Gastrocnemius medialis (tissue), 4 donors: ENCODE measurements at places on chromosomes 3 and 15. TPM values are rescaled to one million over a fixed set of nuclear protein-coding genes. Genes with fewer than 3 reads are reported as not detected.

GRCh38 chr15:31471731-31472430 is 145.2 kb downstream of the KLF13 start:
- H3K36me3 ChIP-seq, result no peaks in the 10 kb centered on the region
- no peak overlapping the region for H3K27ac ChIP-seq
- no peaks in the 10 kb centered on the region for H3K4me1 ChIP-seq
- DNase-seq, result no peak

GRCh38 chr3:179229177-179229576 is 21.7 kb downstream of the KCNMB3 start:
- no peak overlapping the region for H3K4me3 ChIP-seq
- H3K36me3 ChIP-seq, result no peaks in the 10 kb centered on the region
- no peaks in the 10 kb centered on the region for H3K27me3 ChIP-seq
- H3K4me1 ChIP-seq, result peaks cover 1% of the 10 kb centered on the region
- no peak overlapping the region for H3K27ac ChIP-seq
- DNase-seq, result no peak

DNA sequence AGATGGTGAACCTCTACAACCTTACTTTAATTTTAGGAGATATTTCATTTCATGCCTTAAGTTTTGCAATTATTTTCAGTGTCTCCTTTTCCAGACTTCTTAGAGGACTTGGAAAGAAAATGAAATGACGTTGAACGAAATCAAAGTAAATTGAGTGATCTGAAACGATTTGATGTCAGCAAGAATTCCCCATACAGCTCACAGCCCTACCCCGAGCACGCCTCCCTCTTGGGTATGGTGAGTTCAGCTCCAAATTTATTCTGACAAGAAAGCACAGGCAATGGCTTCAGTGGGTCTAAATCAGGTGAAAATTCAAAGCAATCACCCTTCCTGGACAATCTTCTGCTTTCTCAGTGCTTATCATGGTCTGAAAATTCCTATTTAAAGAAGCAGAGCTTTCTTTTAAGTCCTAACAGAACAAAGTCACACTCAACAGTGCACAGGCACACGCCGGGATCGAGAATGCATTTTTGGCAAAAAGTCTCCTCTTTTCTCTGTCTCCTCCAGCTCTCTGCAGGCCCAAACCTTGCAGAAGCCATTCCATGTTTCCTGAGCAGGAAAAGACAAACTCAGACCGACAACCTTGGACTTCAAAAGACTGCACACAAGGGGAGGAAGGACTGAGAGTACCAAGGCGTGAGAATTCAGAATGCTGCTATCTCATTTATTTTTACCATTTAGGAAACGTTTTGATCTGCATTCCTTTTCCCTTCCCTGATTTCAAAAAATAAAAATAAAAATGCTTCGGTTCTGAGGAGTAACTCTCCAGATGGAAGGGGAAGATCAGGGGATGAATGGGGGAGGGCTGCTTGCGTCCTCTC is 72.0 kb downstream of the CCNL1 start:
- H3K27ac ChIP-seq, result peak overlapping the region; percentile 100
- H3K4me1 ChIP-seq, result peaks cover 44% of the 10 kb centered on the region

- H3K4me1 ChIP-seq, result peaks cover 7% of the 10 kb centered on the region
- peak overlapping the region; percentile 84 for H3K27ac ChIP-seq
- H3K27me3 ChIP-seq, result no peaks in the 10 kb centered on the region
Measured at GRCh38 chr3:98733812-98734281, 29.3 kb upstream of the ST3GAL6 start.

DNA sequence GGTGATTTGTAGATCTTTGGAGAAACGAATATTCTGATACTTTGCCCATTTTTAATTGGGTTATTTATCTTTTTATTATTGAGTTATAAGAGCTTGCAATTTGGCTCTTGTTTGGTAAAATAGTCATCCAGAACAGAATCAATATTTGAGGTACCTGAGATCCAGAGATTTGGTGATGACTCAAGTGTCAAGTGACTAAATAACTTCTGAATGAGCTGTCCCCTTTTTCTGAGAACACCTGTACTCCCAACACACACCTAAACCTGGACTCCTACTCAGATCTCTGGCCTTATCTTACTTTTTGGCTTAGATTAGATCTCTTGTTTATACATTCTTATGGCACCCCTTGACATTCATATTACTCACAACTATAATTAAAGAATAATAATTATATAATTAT is 3.1 kb upstream of the TRA2B start:
- H3K36me3 ChIP-seq, result no peaks in the 10 kb centered on the region
- no peak for DNase-seq
- no peak overlapping the region for H3K27ac ChIP-seq
- peaks cover 10% of the 10 kb centered on the region for H3K4me1 ChIP-seq
- no peaks in the 10 kb centered on the region for H3K27me3 ChIP-seq
- no peak overlapping the region for H3K4me3 ChIP-seq

DNA sequence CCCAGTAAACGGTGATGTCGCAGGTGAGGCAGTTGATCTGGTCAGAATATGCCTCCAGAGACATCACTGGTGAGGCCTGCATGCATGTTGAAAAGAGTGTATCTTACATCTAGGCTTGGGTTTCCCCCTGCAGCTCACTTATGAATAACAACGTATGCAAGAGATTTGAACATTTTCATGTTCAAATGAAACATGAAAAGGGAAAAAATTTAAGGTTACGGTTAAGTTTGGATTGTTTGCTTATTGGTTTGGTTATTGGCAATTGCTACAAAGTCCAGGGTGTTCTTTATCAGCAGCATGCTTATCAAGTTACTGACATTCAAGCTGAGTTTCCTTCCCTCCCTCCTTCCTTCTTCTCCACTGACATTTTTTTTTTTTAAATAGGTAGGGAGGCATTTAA is 123.2 kb downstream of the IGF1R start:
- no peaks in the 10 kb centered on the region for H3K36me3 ChIP-seq
- DNase-seq, result no peak
- peaks cover 2% of the 10 kb centered on the region for H3K4me1 ChIP-seq
- H3K4me3 ChIP-seq, result no peak overlapping the region
- no peak overlapping the region for H3K27ac ChIP-seq

DNA sequence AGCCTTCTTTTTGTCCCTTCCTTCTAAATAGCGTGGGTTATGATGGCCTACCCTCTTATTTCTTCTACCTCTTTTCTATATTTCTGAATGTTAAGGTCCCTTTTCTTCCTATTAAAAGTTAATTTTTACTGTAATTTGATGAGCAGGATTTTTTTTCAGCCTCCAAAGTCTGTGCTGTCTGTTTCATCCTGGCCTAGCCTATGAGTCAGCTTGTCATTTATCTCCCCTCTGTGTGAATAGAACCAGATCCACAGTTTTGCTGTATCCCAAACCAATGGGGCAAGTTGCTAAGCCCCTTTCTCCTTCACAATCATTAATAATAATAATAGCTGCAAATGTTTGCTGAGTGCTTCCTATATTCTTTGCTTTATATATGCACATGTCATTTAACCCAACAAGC is 18.1 kb upstream of the C3orf38 start:
- no peaks in the 10 kb centered on the region for H3K27me3 ChIP-seq
- H3K4me1 ChIP-seq, result peaks cover 7% of the 10 kb centered on the region
- no peak for DNase-seq

GRCh38 chr3:69203631-69204314 is 81.4 kb upstream of the LMOD3 start:
- DNase-seq, result no peak
- H3K4me1 ChIP-seq, result peaks cover 8% of the 10 kb centered on the region
- no peak overlapping the region for H3K27ac ChIP-seq
- no peaks in the 10 kb centered on the region for H3K27me3 ChIP-seq

DNA sequence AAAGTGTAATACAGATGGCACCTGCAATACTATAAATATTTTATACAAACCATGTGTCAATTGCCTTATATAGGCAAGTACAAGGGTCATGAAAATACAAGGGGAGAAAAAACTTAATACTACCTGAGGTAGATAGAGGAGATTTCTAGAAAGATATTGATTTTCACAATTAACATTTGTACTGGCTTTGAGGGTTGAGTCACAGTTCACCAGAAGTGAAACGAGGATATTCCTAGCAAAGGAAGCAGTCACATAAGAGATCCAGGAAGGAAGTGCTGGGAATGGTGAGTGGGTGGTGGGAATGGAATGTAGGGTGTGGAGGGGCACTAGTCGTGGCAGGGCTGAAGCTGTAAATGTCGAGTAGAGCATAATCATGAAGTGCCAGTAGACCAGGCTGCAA is 108.7 kb downstream of the P2RY1 start:
- peaks cover 11% of the 10 kb centered on the region for H3K4me1 ChIP-seq
- H3K27me3 ChIP-seq, result no peaks in the 10 kb centered on the region
- DNase-seq, result no peak
- no peak overlapping the region for H3K27ac ChIP-seq
- no peak overlapping the region for H3K4me3 ChIP-seq
- H3K36me3 ChIP-seq, result no peaks in the 10 kb centered on the region

DNA sequence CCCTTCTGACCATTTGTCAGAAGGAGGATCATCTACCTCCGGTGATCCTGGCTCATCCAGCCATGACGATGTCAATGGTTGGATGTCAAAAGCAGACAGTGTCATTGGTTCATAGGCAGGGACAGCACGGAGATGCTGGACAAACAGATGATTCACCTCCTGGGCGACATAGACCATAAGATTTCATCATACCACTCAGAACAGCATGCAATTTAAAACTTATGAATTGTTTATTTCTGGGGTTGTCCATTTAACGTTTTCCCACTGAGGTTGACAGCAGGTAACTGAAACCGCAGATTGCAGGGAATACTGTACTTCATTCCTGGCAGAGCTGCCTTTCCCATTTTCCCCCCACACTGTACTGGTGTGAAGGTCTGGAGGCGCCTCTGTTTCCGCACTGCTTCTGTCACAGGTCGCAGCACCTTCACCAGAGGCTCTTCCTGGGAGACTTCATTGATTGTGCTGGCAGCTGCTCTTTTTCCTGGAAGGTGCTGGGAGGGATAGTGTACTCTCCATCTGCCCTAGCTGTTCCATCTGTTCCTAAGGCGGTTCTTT is 32.5 kb upstream of the TMOD3 start:
- DNase-seq, result no peak
- H3K4me1 ChIP-seq, result no peaks in the 10 kb centered on the region
- H3K27me3 ChIP-seq, result no peaks in the 10 kb centered on the region

- H3K4me3 ChIP-seq, result no peak overlapping the region
- no peaks in the 10 kb centered on the region for H3K27me3 ChIP-seq
- no peak for DNase-seq
Measured at GRCh38 chr3:109224333-109224732, 87.8 kb downstream of the C3orf85 start.

DNA sequence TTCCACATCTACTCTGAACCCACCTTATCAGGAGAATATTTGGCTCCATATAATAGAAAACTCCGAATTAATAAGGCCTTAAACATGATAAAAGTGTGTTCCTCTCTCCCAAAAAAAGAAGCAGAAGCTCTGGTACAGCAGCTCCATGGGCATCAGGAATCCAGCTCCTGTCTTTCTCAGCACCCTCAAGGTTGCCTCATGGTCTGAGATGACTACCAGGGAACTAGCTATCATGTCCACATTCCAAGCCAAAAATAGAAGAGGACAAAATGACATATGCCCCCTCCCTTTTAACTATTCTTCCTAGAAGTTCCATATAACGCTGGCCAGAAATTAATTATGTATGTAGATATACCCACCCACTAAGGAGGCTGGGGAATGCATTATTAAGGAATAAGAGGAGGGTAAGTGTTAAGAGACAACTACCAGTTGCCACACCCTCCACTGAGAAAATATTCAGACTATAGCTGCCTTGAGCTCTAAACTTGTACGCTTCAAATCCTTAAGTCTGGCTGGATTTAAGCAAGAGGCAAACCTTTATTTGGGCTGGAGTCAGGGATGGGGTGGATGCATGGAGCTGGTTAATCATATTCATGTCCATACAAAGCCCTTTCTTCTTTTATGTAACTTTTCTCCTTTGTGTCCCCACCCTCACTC is 35.8 kb upstream of the CTDSPL start:
- H3K27me3 ChIP-seq, result no peaks in the 10 kb centered on the region
- no peak overlapping the region for H3K4me3 ChIP-seq
- no peak for DNase-seq
- H3K27ac ChIP-seq, result no peak overlapping the region
- H3K36me3 ChIP-seq, result no peaks in the 10 kb centered on the region

GRCh38 chr3:159830523-159831154 is 158.0 kb upstream of the IL12A start:
- H3K4me3 ChIP-seq, result no peak overlapping the region
- peaks cover 25% of the 10 kb centered on the region for H3K4me1 ChIP-seq
- H3K27me3 ChIP-seq, result no peaks in the 10 kb centered on the region
- no peaks in the 10 kb centered on the region for H3K36me3 ChIP-seq
- H3K27ac ChIP-seq, result peak overlapping the region; percentile 81
- peak; percentile 24 for DNase-seq

DNA sequence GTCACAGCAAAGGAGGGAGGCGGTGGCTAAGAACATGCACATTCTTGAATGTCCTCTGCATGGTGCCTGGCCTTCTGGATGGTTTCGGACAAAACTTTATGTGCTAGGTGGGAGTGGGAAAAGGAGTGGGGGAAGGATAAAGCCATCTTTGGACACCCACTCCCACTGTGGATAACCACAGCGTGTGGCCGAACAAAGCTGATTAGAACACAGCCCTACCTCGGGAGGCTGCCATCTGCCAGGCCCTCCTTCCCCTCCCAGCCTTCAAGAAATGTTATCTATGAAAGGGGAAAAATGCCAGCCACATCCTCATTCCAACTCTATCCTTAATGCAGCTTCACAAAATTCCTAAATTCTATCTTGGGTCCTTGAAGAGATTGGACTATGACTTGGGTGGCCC is 18.8 kb downstream of the AMOTL2 start:
- peak overlapping the region; percentile 76 for H3K27ac ChIP-seq
- no peaks in the 10 kb centered on the region for H3K36me3 ChIP-seq
- H3K4me3 ChIP-seq, result no peak overlapping the region
- DNase-seq, result no peak
- no peaks in the 10 kb centered on the region for H3K27me3 ChIP-seq
- H3K4me1 ChIP-seq, result peaks cover 89% of the 10 kb centered on the region

DNA sequence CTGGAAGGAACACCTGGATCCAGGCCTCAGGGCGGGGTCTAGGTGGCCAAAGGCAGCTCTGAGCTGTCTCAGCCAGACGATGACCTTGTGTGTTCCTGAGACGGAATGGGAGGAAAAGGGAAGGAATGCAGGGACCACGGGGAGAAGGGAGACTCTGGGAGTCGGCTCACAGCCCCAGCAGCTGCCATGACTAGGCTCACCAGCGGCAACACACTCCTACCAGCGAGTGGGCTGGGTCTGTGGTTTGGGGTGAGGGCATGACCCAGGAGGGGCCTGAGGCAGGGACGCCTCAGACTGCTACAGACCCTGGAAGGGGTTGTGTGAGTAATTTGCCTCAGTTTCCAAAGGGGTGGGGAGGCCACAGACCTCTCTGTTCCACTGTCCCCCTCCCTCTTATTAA is 19.8 kb downstream of the IQSEC1 start:
- no peak for DNase-seq
- H3K4me3 ChIP-seq, result no peak overlapping the region
- H3K4me1 ChIP-seq, result no peaks in the 10 kb centered on the region
- no peaks in the 10 kb centered on the region for H3K36me3 ChIP-seq

PLSCR5 gene
- total RNA-seq, result not detected

ZNF654 gene
- 7.8 TPM for total RNA-seq

COL6A6 gene
- 0.18 TPM for total RNA-seq

CFAP161 gene
- not detected for total RNA-seq

SPSB4 gene
- not detected for total RNA-seq

TMEM266 gene
- total RNA-seq, result 14.9 TPM

NCEH1 gene
- total RNA-seq, result 19.8 TPM

P3H2 gene
- 0.91 TPM for total RNA-seq

ALDH1A2 gene
- total RNA-seq, result 6.2 TPM

SEC61A1 gene
- 88.8 TPM for total RNA-seq

KLF15 gene
- 94.5 TPM for total RNA-seq

TOPAZ1 gene
- not detected for total RNA-seq

FEZF2 gene
- total RNA-seq, result not detected
